ENCODE measurements at places on chromosomes 1 and 21.
A peak's percentile ranks its signal among the peaks of the same experiment; 100 is the strongest.

DNA sequence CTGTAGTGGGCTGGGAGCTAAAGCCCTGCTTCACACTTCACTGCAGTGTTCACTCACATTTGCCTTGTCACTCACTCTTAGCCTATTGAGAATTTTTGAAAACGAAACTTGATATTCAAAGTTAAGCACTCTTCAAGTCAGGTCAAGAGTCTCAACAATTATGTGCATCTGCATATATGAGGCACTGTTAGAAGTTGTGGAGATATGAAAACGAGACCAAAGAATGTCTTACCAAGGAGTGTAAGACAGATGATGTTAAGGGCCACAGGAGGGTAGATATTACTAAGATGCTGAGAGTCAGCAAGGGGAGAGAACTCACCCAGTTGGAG, 64.7 kb upstream of the GJA8 start:
- DNase-seq = no peak

- DNase-seq = no peak
These were observed 25.8 kb upstream of the SIPA1L2 start for GRCh38 chr1:232655746-232656085.

DNA sequence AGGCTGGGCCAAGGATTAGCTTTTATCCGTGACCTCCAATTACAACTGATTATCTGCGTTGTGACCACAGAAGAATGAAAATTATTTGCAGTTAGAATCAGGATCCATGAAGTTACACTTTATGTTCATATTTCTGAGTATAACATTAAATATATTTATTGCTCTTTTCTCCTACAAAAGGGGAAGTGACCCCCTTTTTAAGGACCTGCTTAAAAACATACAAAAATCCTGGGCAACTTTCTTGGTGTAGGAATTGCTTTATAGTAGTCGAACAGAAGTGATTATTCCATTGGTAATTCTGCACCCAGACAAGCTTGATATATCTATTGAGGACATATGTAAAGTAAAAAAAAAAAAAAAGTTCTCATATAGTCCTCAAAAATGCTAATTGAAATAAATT, 208.7 kb downstream of the MRPL39 start:
- no peak for DNase-seq

GRCh38 chr1:150537732-150538684, 11.2 kb upstream of the ADAMTSL4 start:
- DNase-seq = no peak

DNA sequence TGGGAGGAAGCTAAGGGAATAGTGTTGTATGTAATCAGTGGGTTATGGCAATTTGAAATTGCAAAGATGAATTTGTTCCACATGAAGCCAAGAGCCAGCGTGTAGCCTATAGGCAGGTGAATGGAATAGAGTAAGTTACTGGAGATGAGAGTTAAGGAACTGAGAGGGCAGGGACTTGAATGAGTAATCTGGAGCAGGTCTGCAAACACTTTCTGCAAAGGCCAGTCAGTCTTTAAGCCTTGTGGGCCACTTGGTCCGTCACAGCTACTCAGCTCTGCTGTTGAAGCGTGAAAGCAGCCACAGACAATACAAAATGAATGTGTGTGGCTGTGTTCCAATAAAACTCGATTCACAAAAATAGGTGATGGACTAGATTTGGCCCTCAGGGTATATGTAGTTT, 29.2 kb downstream of the SZT2 start:
- no peak for DNase-seq

- DNase-seq = no peak
These were observed 12.3 kb downstream of the SLC19A1 start for GRCh38 chr21:45529785-45530422.

- no peak for DNase-seq
These were observed 1.1 kb downstream of the SPOCD1 start for GRCh38 chr1:31814631-31815306.

- DNase-seq = no peak
These were observed 46.8 kb upstream of the ZC3H11B start for GRCh38 chr1:219659684-219660083.

- no peak for DNase-seq
These were observed 316.2 kb upstream of the C1orf174 start for GRCh38 chr1:4216231-4216630.

DNA sequence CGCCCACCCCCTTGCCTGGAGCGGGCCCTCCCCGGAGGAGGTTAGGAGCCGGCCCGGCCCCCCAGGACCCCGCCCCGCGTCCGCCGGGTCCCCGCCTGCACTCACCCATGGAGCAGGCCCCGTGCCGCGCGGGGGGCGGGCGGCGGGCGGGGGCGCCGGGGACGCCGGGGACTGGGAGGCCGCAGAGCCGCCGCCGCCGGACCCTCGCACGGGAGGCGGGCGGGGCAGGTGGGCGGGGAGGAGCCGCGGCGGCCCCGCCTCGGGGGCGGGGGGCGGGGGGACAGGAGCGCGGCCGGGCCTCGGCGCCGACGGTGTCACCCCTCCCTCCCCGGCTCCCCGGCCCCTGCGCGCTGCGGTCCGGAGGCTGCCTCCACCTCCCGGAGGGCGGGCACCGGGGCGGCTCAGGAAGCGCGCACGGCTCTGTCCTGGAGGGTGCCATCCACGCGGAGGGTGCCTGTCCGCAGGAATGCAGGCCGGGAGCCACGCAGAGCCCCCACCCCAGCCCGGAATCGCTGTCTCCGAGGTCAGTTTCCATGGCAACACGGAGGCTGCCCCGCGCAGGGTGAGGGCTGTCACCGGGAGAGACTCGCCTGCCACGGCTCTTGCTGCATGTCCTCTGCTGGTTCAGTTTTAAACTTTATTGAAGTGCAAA, 5.9 kb upstream of the PLEKHG5 start:
- DNase-seq = peak; percentile 83

DNA sequence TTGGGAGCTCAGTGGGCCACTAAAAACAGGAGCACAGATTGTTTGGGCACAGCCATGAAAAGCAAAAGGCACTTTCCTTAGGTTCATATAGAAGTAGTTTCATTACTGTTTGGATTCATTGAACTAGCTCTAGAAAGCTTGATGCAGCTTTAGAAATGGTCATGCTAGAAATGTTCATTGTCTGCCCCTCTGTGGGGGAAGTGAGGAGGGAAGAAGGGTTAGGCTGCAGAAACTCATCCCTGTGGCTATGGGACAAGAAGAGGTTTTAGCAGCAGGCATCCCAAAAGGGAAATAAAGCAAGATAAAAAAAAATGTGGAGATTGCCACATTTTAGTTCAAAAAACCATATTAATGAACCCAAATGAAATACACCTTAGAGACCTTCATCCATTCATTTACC, 359.6 kb upstream of the PTBP2 start:
- no peak for DNase-seq

- no peak for DNase-seq
These were observed 401 bp downstream of the TP73 start for GRCh38 chr1:3652548-3653285.

DNA sequence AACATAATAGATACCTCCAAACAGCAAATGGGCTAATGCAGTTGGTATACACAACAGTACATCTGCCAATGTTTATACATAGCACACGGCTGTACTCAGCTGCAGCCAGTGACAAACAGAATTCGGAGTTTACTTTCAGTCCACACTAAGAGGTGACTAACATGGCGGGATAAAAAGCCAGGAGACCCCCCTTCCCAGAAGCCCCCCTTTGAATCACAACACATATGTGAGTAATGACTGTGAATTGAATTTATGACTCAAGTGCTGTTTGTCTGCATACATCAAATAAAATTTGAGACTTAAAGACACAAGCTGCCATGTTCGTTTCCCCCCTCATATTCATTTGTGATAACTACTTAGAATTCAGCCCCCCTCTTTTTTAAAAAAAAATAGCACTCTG, 113.2 kb downstream of the RUNX1 start:
- no peak for DNase-seq

GRCh38 chr21:30238168-30238567, 22.3 kb upstream of the CLDN8 start:
- no peak for DNase-seq

Measured in adrenal gland (tissue), 19 donors.